ENCODE measurements at places on chromosomes 12 and 14. TPM values are rescaled to one million over a fixed set of nuclear protein-coding genes. Genes with fewer than 3 reads are reported as not detected.

GRCh38 chr12:2877953-2878732 lies 1.1 kb downstream of the RHNO1 start:
- peak; percentile 62 for DNase-seq

GRCh38 chr12:49188201-49188915 lies 522 bp downstream of the TUBA1A start:
- peak; percentile 93 for DNase-seq

GRCh38 chr14:95155045-95155444 lies 2.3 kb downstream of the DICER1 start:
- DNase-seq: no peak

DNA sequence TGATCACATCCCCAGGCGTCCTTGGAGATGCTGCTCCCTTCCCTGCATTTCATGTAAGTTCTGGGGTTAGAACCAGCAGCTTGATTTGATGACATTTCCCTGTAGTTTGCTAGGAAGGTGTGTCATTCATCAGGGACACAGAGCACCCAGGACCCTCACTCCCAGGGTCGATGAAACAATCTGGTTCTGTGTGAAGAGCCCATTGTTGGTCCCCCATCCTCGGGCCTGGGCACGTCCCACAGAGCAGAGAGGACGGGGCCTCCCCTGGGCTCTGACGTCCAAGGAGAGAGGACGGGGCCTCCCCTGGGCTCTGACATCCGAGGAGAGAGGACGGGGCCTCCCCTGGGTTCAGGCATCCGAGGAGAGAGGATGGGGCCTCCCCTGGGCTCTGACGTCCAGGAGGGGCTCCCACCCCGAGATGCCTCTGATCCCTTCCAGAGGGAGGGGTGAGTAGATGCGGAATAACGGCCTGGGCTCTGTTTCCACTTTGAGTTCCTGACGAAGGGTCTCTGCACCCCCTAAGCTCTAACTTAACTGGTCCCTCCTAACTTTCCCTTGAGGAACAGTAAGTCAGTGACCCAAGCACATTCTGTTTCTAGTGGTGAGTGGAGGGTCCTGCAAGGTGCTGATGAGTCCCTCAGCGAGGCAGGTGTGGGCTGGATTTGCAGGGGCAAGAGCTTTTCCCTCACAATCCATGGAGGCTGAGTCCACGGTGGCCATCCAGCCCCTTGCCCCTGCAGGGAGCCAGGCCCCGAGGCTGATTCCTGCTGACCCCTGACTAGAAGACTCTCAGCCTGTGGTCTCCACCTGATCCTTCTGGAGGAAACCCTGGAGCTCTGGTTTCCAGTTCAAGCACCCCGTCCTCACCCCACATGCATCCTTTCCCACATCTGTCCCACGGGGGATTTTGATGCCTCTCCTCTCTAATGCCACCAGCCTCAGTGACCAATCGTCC lies 35.5 kb upstream of the SFSWAP start:
- DNase-seq: no peak

Gene TMEM63C
- total RNA-seq: 0.71 TPM

DNA sequence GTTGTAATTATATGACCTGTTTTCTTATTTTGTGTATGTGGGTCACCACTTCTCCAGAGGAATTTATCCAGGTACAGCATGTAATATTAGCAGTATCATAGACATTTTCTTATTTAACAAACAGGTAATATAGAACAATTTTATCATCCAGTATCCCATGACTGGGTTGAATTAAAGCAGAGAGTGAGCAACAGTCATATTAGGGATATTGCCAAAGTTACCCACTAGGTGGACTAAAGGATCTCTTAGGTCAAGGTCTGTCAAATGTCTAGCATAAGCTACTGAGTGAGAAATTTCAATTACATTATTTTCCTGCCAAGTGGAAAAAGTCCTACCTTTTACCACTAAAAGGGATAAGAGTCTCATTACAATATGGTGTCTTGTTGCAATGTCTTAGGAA lies 62.1 kb upstream of the TRIM9 start:
- no peak for DNase-seq

Gene CHURC1
- total RNA-seq: 41.8 TPM

All from muscle of leg (tissue), 16 donors.